ENCODE measurements at places on chromosomes 1 and 21.

GRCh38 chr1:232445361-232446106, 184.4 kb downstream of the SIPA1L2 start:
- DNase-seq: no peak

DNA sequence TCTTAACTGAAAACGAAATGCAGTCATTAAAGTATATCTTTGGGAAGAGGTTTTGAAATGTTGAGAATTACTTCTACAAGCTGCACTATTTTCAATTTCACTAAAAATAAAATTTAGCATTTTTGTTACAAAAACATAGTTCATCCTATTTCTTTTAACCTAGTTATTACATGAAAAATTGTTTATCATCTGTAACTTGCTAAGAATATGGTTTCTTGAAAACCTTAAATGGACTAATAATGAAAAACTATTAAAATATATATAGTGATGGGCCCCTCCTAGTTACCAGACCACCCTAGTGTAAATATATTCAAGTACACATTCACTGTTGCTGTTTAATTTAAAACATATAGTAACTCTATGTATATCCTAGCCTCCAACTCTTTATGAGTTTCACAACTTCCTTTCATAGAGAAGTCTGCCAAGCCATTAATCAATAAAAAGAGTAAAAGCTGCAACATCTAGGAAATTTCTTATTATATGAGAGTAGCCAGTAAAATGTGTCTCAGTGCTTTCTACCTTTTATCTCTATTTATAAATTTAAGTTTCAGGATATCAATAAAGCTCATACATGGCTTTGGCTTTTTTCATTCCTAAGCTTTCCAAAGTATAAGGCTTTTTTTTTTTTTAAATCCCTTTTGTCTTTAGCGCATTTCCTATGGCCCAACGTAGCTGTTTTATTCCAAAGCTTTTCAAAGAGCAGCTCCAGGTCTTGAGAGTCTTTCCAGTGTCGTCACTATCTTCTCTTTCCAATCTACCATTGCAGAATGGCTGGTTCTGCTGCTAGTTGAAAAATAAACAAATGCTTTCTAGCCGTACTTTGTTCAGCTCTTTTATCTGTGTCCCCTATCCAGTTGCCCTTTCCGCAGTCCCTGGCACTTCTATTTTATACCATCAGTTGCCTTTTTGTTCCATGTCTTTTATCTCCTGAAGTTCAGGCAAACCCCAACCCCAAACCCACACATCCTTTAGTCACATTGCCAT, 6.5 kb downstream of the IRF2BP2 start:
- DNase-seq: no peak

- DNase-seq: no peak
Observed at GRCh38 chr1:230124186-230125128, 57.4 kb downstream of the GALNT2 start.

DNA sequence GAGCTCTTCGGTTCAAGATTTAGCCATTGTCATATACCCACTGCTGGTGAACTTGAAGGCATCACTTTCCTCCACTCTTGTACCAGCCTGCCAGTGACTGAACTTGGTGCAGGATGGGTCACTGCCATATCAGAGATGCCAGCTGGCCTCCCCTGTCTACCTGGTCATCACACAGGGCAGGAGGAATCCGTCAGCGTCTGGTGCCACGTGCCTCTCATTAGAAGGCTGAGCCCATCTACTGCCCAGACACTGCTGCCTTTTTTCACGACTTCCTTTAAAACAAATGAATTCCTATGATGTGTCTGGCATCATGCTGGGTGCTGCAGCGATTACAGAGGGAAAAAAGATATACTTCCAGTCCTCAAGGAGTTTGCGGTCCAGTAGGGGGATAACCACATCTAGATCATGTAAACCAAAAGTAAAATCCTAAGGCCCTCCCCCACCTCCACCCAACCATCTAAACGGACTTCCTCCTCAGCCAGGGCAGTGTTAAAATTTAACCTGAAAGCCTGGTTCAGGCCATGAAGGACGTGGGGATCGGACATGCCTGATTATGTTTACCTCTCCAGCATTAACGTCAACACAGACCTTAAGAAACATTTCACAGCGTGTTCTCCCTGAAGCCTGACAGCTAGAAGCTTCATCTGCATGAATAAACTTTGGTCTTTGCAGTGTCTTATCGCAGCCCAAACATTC, 29.2 kb upstream of the PDE9A start:
- no peak for DNase-seq

DNA sequence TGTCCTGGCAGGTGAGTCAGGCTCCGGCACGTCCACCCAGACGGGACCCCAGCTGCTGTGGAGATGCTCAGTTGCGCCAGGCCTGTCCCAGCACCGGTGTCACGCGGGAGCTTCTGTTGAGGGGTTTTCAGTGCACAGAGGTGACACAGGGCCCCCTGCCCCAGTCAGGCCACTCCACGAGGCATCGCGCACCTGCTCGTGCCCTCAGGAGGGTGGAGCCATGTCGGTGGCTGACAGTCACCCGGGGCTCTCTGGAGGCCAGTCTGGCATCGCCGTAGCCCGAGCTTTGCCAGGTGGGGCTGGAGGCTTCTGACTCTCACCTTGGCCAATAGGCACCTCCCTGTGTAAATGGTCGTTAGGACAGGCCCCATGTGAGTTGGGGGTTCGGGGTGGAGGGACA, 11.1 kb downstream of the TMEM240 start:
- DNase-seq: no peak

GRCh38 chr21:35737899-35738346, 322.4 kb downstream of the SETD4 start:
- DNase-seq: no peak

Measured in activated T-cell treated with anti-CD3 and anti-CD28 coated beads for 48 hours (primary cell).